Cortex of kidney (tissue), 1 donor: ENCODE measurements at places on chromosomes 1 and 21.

GRCh38 chr1:148388260-148389026 lies 94.7 kb downstream of the PPIAL4G start:
- no peak for DNase-seq

DNA sequence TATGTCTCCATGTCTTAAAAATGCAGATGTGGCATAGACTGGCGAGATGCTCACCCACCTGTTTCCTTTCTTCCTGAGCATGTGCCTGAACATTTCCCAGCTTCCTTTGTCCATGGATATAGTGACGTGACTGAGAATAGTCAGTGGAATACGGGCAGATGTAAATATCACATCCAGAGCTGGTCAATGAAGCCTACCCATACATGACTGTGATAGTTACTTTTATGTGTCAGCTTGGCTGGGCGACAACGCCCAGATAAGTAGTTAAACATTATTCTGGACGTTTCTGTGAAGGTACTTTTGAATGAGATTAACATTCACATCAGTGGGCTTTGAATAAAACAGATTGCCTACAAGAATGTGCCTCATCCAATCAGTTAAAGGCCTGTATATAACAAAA lies 135.7 kb downstream of the RGS7 start:
- no peak for DNase-seq

- no peak for DNase-seq
Observed at GRCh38 chr1:33258788-33259274, 2.5 kb downstream of the ZNF362 start.

DNA sequence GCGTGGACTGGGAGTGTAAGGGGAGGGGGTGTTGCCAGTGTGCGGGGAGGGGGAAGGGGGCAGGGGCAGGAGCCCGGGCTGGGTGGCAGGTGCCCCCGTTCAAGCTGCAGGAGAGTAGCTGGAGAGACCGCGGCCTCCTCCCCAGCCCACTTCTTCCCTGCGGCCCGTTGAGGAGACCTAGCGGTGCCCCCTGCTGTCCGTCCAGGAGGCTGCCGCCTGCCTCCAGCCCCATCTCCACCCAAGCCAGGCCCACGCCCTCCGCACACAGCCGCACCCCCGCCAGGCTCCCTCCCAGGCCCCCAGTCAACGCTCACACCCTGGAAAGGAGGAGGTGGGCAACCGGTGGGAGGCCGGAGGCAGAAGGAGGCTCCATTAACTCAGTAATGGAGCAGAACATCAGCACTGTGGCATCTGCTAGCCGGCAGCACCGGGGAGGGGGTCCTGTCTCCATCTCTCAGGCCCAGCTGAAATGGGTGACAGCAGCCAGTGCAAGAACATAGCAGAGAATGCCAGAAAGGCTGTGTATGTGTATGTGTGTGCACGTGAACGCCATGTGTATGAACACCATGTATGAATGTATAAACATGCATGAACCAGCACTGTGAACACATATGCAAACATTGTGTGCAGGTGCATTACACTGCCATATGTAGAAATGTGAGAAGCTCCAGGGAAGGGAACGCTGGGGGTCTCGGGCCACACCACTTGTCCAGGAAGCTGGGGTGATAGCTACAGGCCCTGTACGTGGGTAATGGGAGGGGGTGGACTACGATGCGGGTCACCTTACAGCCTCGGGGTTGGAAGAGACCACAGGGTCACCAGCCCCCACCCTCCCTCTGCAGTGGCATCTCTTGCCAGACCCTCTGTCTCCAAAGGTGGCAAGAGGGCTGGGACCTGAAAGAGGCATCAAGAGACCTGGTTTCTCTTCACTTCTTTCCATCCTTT lies 84.6 kb downstream of the SYT2 start:
- no peak for DNase-seq

DNA sequence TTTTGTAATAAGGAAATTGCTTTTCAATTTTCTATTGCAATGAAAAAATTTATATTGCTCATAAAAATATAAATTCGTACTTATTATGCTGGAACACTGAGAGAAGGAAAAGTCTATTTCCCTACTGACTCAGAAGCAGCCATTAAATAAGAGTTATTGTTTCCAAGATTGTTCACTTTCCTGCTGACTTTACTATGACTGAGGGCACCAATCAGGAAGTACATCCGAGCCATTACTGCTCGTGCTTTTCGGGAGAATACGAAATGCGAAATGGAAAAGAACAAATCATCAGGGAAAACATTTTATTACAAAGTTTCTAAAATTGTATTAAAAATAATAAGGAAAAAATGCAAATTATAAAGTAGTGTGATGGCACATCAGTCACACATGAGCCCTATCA lies 204.8 kb downstream of the AKT3 start:
- DNase-seq = no peak

DNA sequence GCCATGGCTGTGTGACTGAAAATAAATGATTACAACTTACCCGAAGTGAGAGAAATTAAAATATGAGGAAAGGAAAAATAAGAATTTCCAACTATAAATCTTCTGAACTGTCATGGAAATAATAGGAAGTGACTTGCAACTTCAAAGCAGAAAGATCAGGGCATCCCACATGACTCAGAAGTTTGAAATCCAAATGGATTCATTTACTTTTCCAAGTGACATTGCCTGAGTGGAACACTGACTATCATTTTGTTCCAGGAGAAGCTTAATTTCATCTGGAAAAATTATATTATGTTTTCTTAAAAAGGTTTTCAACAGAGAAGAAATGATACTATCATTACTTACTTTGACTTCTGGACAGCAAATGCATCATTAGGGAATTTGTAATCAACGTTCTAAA lies 110.8 kb downstream of the GREM2 start:
- no peak for DNase-seq

- DNase-seq = no peak
Observed at GRCh38 chr1:14296795-14297194, 301.7 kb upstream of the KAZN start.

DNA sequence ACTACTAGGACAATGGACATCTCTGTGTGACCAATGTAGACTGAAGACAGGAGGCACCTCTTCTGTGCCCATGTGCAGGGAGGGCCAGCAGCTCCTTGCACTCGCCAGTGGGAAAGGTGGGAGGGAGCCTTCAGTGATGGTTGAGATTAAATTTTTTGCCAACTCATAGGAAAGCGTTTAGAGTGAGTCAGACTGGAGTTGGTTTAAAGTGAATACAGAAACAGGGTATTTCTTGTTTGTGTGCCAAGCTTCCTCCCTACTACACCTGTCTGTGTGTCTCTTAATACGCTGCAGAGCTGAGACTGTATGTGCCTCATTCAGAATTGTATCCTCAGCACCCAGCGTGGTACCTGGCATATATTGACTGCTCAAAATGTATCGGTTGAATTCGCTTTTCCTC lies 13.5 kb upstream of the COL16A1 start:
- DNase-seq = no peak

GRCh38 chr1:8259498-8260290 lies 58.2 kb upstream of the SLC45A1 start:
- no peak for DNase-seq

- no peak for DNase-seq
Observed at GRCh38 chr1:154808909-154809262, 61.2 kb downstream of the KCNN3 start.

GRCh38 chr1:164058198-164058597 lies 500.8 kb upstream of the PBX1 start:
- no peak for DNase-seq

GRCh38 chr1:40773748-40774265 lies 9.8 kb upstream of the KCNQ4 start:
- DNase-seq = no peak

DNA sequence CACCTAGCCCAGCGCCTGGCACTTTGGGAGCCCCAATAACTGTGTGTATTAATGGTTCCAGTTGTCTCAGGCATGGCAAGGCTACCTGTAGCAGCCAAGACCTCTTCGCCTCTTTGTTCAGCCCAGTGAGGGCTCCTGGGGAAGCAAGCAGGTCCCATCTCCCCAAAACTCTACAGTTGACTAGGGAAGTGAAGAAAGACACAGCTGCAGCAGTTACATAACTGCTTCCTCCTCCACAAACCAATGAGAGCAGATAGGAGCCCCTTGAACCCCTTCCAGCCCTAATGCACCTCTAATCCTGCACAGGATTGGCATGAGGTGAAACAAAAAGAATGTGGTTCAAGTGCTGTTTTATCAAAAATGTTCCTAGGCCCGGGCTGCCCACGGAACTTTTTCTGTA lies 100.5 kb downstream of the SYF2 start:
- no peak for DNase-seq

DNA sequence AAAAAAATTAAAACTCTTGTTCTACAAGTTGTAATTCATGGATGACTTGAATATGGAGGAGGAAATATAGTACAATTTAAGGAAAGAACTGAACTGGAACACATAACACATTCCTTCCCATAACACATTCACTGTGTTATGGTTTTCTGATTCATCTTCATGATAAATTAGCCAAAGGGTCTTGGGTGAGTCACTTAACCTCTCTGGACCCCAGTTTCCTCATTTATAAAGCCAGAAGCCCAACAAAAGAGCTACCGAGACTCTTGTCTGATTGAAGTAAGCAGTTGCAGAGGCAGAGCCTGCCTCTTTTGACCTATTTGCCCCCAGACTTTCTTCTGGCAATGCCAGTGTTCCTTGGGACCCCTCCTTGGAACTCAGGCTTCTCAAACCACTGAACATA lies 161.9 kb upstream of the KCTD3 start:
- DNase-seq = no peak

DNA sequence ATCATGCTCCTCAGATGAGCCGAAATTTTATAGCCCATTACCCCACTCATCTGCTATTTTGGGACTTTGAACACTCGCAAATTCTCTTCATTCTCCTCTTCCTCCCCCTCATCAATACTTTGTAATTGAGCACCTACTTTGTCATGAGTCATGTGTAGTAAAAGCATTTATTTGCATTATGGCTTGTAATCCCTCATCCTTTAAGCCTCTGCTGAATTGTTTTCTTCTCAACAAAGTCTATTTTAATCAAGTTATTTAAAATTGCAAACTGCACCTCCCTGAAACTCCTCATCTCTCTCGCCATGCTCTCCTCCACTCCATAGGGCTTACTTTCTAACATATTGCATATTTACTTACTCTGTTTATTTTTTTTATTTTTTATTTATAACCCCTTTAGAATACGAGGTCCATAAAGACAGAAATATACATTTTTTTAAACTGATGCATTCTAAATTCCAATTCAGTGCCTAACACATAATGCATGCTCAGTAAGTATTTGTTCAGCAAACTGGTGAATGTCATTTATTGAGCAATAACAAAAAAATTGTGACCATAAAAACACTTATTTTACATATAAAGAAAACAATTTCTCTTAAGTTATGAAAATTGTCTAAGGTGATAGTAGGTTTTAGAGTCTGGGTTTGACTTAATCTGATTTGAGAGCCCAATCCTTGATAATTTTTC lies 161.7 kb downstream of the FASLG start:
- DNase-seq = no peak

GRCh38 chr1:8571200-8571984 lies 246.0 kb downstream of the RERE start:
- no peak for DNase-seq

- no peak for DNase-seq
Observed at GRCh38 chr1:185631843-185632242, 102.3 kb upstream of the HMCN1 start.

DNA sequence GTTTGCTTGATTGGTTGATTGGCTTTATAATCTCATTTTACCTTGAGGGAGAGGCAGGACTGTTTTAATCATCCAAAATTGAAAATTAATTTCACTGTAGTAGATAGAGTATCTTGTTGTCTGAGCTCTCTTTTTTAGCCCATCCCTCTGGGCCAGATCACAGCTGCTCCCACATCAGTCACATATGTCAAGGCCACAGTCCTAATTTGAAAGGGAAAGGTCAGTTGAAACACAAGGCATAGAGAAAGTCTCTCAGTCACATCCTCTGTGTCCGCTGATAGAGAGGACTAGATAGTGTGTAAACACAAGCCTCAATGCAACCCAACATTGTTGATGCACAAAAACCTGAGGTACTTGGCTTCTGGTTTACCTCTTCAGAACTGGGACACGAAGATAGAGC lies 6.8 kb downstream of the C1orf74 start:
- DNase-seq = no peak

DNA sequence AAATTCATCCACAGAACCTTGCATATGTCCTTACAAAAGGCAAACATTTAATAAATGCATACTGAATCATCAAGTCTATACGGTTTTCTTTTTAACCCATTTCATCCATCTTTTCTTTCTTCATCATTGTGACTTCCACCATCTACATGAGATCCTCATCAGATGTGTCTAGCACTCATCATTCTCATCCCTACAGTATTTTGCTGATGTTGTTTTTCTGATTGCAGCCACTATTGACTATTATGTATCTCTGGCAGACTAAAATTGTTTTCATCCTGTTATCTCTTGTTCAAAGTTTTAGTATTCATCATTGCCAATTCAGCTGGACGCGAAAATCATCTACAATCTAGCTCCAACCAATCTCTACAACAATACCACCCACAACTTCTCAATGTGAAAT lies 5.9 kb downstream of the LRIF1 start:
- no peak for DNase-seq

DNA sequence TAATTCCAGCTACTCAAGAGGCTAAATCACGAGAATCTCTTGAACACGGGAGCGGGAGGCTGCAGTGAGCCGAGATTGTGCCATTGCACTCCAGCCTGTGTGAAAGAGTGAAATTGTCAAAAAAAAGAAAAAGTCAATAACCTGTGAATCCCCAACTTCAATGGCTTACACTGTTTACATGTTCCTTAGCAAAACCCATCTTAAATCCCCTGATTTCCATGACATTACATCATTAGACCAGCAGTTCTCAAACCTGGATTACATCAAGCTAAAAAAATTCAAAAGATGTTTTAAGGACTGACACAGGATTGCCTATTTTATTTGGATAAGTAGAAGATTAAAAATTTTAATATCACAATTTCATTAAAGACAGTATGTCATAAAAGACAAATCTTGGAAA lies 12.4 kb downstream of the GPBP1L1 start:
- DNase-seq = no peak

DNA sequence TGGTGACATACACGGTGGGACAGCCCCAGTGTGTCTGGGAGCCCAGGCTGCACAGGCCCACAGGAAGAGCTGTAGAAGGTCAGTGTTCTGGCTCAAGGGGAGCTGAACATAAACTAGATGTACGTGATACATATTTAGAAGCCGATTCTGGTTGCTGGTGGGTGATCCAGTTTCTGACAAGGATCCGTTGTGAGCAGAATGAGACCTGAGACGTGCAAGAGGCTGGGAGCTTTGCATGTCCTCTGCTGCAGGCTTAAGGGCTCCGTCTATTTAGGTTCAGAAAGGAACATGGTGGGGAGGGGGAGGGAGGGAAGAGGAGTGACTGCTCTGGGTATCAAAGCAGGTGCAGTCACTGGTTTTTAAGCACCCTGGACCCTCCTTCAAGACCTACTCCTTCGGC lies 18.6 kb downstream of the LRRC38 start:
- no peak for DNase-seq

- no peak for DNase-seq
Observed at GRCh38 chr1:86795316-86795715, 90.9 kb downstream of the SH3GLB1 start.

- DNase-seq = no peak
Observed at GRCh38 chr21:38525454-38525853, 27.2 kb upstream of the ERG start.

- no peak for DNase-seq
Observed at GRCh38 chr1:77360256-77360655, 78.4 kb downstream of the AK5 start.
